ENCODE measurements at places on chromosomes 4 and X.

DNA sequence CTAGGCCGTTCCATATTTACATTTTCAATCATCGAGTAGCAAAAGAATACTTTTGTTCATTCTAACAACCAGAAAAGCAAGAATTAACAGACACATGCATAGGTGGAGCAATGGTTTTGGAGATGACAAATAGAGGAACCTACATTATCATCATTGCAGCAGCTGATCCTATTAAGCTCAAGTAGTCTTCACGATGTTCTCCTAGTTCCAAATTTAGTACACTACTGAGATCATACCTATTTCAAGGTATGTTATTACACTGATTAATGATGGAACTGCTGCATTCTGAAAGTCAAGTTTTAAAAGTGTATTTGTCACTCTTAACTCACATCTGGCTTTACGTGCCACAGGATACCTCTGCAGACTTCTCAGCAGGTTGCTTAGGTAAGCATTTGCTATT, 87.4 kb downstream of the ADGRA3 start:
- no peak for DNase-seq

GRCh38 chrX:136916827-136917226, 36.3 kb upstream of the RBMX start:
- no peak for DNase-seq

GRCh38 chr4:23278845-23279244, 586.1 kb downstream of the GBA3 start:
- no peak for DNase-seq

- DNase-seq: no peak
These were observed 283.3 kb downstream of the PTTG2 start for GRCh38 chr4:38243388-38244053.
